ENCODE measurements at places on chromosomes 2 and 18.

GRCh38 chr2:125167820-125168219 lies 1142.7 kb downstream of the CNTNAP5 start:
- DNase-seq, result no peak

GRCh38 chr18:7116792-7117389 lies 706 bp downstream of the LAMA1 start:
- DNase-seq, result no peak

DNA sequence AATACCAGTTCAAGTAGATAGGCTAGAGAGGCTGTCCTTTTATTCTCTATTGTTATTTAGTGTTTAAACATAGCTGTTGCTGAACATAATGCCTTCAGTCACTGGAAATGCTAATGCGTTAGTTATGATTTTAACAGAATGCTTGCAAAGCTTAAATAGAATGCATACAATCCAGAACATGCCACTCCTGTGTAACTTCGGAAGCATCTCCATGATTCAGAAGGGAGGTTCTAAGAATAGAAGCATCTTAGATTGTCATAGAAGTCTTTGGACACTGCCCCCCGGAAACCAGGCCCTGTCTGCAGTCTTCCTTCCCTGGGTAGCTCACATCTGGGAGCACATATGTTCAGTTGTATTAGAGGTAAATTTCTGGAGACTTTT lies 73.2 kb downstream of the ZNF532 start:
- DNase-seq, result no peak

GRCh38 chr2:124693156-124693555 lies 668.1 kb downstream of the CNTNAP5 start:
- no peak for DNase-seq

DNA sequence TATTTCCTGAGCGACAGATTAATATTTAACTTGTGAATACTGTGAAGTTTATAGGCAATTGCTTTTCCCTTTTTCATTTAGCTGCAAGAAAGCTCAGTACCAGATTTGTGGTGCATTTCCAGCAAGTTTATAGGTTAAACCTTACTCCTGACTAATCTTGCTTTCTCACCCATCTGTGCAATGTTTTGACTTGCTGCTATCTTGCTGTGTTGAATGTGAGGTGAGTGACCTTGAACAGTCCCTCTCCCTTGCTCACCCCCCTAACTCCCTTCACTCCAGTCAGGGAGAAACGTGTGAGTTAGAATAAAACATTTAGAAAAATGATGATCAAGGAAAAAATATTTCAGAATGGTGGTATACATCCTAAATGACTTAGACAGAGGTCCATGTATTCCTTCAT lies 39.8 kb upstream of the PARD3B start:
- DNase-seq, result no peak

DNA sequence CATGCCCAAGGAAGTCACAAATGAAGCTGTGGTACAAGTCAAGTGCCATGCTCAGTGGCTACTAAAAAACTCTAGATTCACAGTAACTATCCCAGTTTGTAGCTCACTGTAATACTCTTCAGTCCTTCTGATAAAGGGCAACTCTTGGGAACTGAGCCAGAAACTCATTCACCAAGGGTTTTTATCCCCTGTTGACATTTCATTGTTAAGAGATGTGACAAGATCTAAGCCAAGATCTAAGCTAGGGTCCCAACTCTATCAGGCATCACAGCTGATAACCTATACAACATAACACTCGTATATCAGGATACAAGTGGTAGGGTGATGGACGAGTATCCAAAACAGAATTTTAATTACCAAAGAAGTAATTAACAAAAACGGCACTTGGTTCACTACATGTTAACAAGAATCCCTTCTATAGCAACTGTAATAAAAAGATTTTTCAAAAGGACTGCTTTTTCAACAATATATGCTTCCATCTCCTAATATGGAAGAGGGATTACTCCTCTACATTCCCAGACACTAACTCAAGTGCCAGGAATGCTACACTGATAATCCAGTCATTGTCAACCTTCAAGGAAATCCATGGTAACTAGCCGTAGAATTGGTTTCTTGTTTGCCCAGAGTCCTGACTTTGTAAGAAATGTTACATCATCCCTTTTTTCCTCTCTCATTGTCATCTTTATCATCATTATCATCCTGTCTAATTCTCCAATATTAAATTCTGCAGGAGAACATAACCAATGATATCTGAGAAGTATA lies 111.7 kb downstream of the CDH2 start:
- DNase-seq, result no peak

- no peak for DNase-seq
Observed at GRCh38 chr2:33047939-33048338, 101.2 kb downstream of the LTBP1 start.

DNA sequence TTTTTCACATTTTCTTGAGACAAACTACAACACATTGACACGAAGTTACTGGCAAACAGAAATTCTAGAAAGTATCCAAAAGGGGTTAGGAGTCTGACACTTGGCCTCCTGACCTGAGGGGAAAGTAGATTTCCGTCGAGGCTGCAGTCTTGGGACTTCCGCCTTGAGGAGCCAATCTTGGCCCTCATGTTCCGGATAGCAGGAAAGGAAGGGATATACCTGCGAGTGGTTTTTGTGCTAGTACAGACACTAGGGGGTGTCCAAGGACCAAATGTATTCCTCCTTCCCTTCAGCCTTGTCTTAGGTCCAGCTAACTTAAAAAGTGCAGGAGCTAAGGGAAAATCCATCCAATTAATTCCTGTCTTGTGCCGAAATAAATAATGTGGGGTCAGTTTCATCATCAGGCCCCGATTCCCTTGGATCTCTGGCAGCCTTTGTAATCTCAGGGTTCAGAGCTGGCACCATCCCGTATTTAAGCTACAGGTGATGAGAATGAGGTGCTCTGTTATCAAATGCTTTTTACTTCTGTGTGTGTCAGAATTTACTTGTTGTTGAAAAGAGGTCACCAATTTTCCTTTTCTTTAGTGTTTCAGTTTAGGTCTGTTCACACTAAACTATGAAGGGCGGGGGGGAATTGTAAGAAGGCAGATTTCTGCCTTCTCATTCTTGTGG lies 330.2 kb upstream of the FANCL start:
- no peak for DNase-seq

DNA sequence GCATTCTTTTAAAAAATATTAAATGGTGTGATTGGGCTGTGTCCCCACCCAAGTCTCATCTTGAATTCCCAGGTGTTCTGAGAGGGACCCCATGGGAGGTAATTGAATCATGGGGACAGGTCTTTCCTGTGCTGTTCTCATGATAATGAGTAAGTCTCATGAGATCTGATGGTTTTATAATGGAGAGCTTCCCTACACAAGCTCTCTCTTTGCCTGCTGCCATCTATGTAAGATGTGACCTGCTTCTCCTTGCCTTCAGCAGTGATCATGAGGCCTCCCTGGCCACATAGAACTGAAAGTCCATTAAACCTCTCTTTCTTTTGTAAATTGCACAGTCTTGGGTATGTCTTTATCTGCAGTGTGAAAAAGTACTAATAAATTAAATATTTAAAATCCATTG lies 10.3 kb downstream of the PPM1B start:
- DNase-seq, result no peak

DNA sequence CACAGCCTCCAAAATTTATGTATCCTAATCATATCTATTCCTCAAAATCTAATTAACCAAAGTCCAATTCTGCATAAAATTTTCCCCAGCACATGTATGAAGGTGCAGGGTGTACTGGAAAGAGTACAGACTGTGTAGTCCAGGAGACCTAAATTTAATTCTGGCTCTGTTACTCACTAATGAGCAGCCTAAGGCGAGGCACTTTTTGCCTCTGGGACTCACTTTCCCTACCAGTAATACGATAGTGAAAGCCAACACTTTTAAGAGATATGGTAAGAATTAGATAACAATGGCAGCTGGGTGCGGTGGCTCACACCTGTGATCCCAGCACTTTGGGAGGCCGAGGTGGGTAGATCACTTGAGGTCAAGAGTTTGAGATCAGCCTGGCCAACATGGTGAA lies 177.7 kb downstream of the PIEZO2 start:
- DNase-seq, result no peak

GRCh38 chr18:27931535-27931934 lies 245.4 kb downstream of the CDH2 start:
- DNase-seq, result no peak

GRCh38 chr18:22136395-22136794 lies 33.0 kb upstream of the GATA6 start:
- DNase-seq, result no peak

DNA sequence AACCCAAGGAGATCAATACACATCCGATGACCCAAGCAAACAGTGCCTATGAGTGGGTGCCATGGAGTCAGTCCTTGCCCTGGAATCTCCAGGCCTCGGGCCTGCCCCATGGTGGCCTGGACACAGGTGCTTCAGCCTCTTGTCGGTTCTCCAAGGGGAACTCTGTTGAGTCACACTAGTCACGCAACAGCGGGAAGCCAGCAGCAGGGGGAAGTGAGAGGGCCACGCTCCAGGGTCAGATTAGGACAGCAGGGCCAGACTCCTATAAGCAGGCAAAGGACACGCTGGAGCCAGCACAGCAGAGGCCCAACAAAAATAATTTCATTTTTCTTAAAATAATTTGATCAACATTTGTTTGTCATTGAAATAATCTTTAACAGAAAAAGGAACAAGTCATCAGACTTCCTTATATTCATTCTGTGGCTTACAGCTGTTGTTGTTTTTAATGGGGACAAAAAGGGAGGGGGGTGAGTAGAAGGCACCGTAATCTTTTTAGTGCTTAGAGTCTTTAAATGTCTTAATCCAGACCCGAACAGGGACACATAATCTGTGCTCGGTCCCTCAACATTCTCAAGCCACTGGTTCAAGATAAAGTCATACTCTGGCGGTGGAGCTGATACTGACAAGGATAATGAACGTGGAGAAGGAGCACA lies 16.4 kb upstream of the ARMC9 start:
- DNase-seq, result no peak

- no peak for DNase-seq
Observed at GRCh38 chr2:12948961-12949353, 232.2 kb downstream of the TRIB2 start.

GRCh38 chr2:18046558-18047212 lies 168.2 kb downstream of the KCNS3 start:
- DNase-seq, result no peak

DNA sequence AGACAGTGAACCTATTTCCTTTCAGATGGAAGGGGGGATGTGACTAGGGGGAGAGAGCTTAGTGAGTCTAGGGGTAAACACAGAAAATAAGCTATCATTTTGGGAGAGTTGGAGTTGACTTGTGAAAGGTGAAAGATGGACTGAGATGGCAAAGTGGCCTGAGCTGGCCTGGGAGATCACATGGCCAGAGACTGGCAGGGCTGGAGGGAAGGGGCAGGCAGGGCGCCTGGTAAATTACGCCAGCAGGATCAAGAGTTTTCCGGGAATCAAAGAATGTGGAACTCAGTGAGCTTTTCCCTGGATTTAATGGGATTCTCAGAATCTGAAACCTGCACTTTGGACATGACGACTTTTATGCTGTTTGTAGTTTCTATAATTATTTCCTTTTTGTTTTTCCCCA lies 841 bp upstream of the CFAP65 start:
- DNase-seq, result no peak

GRCh38 chr18:38996056-38996455 lies 1430.5 kb upstream of the CELF4 start:
- DNase-seq, result no peak

- DNase-seq, result no peak
Observed at GRCh38 chr2:86254576-86255538, 55.6 kb downstream of the MRPL35 start.

DNA sequence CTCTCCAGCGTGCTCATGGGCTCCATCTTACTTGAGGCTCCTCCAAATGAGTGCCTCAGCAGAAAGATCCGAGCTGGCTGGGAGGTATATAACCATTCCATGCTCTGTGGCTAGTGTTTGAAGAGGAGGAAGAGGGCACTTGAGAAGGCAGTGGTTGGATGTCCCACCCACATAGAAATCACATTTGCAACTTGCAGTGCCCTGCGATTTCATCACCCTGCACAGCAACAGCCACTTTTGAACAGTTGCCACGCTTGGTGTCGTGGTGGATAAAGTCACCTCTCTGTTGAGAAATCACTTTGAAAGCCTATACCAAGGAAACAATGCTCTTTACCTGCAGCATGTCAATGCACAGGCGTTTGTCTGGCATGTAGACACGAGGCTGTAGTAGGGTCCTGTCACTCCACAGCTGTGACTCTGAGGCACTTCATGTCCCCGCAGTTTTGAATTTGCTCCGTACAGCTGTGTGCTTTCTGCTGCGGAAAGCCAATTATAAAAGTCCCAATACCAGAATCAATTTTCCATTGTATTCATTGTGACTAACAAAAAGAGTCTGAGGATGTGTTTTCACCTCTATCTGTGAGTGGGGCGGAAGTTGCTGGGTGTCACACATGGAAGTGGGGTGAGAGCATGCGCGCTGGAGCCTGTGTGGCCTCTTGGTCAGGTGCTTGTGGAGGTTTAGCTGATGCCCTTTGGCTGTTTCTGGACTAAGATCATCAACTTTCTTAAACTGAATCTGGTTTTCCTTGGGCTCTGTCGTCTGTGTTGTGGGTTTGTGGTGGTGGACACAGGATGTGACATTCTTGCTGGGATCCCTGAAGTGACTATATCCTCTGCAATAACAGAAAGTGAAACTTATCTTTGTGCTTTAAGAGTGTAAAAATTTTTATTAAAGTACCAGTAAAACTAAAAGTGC lies 2.8 kb downstream of the CNDP2 start:
- peak; percentile 71 for DNase-seq

DNA sequence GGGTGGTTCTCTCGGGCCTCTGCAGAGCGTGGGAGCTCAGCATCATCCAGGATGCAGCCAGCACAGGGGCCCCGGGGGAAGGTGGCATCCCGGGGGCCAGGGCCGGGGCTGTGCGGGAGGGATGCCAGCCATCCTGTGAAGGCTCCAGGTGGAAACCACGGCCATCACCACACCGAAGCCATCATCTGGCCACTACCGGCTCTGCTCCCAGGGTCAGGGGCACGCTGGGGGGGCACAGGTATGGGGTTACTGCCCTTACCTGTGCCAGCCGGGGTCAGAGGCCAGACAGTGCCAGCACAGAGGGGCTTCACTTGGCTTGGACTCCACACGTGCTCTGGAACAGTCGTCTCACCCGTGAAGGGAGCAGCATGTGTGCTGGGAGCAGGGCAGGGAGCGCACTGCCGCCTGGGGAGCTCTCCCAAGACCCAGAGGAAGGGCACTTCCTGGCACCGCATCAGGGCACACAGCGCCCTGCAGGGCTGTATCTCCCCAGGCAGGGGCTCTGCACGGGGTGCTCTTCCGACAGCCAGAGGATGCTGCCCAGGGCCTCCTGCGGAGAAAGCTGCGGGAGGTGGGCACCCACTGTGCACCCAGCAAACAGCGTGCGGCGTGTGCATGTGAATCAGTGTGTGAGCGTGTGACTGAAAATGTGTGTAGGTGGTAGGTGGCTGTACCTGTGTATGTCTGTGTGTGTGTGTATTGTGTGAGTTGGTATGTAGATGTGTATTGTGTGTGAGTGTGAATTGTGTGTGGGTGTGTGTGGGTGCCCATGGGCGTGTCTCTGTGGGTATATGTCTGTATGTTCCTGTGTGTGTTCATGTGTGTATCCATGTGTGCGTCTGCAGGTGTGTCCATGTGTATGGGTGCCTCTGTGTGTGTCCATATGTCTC lies 75.0 kb downstream of the PTGR3 start:
- no peak for DNase-seq

DNA sequence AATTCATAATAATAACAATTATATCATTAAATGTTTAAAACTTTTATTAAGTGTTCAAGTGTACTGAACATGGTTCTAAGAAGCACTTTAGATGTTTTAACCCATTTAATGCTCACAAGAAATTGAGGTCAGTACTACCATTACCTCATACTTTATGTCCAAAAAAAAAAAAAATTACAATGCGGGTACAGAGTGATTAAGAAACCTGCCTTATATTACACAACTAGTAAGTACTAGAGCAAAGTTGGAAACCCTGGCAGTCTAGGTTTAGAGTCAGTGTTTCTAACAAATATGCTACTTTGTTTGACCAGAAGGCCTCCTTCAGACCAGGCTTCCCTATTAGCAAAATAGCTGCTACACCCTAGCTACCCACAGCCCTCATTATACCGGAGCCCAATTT lies 28.5 kb downstream of the PLEKHM3 start:
- no peak for DNase-seq

Data from stimulated activated CD8-positive, alpha-beta memory T cell treated with anti-CD3 and anti-CD28 coated beads, Interleukin-7, amount 100 ng/mL, for 4 hours (primary cell).